ENCODE measurements at places on chromosomes 7 and 10.

- DNase-seq: no peak
Measured at GRCh38 chr10:125158601-125159485, 1.5 kb downstream of the CTBP2 start.

DNA sequence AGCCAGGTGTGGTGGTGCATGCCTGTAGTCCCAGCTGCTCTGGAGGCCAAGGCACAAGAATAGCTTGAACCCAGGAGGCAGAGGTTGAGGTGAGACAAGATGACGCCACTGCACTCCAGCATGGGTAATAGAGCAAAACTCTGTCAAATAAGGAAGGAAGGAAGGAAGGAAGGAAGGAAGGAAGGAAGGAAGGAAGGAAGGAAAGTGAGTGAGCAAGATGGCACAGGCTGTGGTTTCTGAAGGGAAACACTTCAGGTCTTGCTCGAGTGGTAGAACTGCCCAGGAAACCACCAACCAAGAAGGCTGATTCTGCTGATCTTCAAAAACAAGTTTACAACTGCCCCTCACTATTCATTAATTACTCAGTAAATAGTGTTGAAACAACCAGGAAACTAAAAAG is 45.2 kb downstream of the EZH2 start:
- no peak for DNase-seq

GRCh38 chr7:123210986-123211385 is 11.2 kb upstream of the SLC13A1 start:
- no peak for DNase-seq

DNA sequence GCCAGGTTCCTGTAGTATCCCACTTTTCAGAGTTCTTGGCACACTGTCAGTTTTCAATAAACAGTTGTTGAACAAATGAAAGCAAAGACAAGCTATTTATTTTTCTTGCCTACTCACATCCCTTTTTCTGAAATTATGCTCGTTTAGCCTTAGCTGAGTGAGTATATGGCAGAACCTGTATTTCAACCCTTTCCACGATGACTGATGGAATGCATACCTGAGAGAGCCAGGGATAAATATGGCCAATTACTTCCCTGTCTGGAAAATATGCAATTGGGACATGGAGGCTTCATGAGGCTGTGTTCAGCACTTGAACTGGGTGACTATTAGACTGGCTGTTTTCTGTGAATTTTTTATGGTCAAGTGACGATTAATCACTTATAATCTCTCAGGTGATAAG is 144.5 kb upstream of the POT1 start:
- DNase-seq: peak; percentile 16

- no peak for DNase-seq
Measured at GRCh38 chr7:141301544-141301943, 227.7 kb downstream of the TMEM178B start.

DNA sequence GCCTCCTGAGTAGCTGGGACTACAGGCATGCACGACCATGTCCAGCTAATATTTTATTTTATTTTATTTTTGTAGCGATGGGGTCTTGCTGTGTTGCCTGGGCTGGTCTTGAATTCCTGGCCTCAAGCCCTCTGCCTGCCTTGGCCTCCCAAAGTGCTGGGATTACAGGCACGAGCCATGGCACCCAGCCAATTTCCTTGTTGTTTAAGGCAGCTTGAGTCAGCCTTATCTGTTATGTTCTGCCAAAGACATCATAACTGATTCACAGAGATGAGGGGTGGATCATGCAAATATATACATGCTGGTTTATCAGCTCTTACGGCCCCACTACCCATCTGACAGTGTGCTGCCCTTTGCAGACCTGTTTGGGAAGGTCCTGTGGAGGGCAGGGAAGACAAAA is 826.7 kb downstream of the TYW1 start:
- DNase-seq: no peak

GRCh38 chr10:77611221-77611620 is 26.4 kb downstream of the KCNMA1 start:
- DNase-seq: no peak

GRCh38 chr10:112960151-112960681 is 10.2 kb downstream of the TCF7L2 start:
- DNase-seq: no peak

All from NCI-H2081 (cell line).